ENCODE measurements at places on chromosomes 1 and 21.

DNA sequence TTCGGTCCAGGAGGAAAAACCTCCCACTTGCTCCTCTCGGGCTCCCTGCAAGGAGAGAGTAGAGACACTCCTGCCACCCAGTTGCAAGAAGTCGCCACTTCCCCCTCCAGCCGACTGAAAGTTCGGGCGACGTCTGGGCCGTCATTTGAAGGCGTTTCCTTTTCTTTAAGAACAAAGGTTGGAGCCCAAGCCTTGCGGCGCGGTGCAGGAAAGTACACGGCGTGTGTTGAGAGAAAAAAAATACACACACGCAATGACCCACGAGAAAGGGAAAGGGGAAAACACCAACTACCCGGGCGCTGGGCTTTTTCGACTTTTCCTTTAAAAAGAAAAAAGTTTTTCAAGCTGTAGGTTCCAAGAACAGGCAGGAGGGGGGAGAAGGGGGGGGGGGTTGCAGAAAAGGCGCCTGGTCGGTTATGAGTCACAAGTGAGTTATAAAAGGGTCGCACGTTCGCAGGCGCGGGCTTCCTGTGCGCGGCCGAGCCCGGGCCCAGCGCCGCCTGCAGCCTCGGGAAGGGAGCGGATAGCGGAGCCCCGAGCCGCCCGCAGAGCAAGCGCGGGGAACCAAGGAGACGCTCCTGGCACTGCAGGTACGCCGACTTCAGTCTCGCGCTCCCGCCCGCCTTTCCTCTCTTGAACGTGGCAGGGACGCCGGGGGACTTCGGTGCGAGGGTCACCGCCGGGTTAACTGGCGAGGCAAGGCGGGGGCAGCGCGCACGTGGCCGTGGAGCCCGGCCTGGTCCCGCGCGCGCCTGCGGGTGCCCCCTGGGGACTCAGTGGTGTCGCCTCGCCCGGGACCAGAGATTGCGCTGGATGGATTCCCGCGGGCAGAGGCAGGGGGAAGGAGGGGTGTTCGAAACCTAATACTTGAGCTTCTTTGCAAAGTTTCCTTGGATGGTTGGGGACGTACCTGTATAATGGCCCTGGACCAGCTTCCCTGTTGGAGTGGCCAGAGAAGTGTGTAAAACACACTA, 45.3 kb downstream of the MRPL39 start:
- DNase-seq, result peak; percentile 11

DNA sequence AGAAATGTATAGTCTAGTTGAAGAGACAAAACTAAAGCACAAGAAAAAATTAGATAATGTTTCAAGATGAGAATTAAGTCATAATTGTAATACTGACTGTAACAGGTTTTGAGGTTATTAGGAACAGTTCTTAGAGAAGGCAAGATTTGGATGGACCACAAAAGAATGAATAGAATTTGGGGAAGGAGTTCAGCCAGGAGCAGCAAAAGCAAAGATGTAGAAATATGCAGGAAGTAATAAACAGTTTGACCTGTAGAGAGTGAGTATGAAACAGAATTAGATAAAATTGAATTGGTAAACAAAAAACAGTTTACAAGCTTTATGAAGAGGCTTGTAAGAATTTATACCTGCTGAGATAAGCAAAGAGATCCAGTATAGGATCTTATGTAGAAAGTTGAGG, 16.3 kb downstream of the VPS45 start:
- no peak for DNase-seq

GRCh38 chr1:93255222-93256079, 74.9 kb downstream of the CCDC18 start:
- DNase-seq, result no peak

- DNase-seq, result no peak
These were observed 2.5 kb upstream of the MYBPHL start for GRCh38 chr1:109309347-109309746.

DNA sequence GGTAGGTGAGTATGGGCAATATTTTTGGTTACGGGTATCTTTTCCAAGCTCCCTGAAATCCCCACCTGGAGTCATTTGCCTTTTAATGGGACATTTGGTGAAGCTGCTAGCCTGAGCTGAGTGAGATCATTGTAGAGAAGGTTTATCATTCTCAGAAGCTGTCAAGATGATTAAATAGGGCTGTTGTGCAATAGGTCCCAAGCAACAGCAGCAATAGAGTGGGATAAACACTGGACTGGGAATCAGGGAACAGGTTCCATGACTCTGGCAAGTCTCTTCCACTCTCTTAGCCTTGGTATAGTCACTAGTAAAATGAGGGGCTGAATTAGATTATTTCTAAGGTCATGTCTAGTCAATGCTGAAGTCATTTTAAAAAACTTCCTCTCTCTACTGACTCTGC, 30.3 kb upstream of the FAM78B start:
- DNase-seq, result no peak

DNA sequence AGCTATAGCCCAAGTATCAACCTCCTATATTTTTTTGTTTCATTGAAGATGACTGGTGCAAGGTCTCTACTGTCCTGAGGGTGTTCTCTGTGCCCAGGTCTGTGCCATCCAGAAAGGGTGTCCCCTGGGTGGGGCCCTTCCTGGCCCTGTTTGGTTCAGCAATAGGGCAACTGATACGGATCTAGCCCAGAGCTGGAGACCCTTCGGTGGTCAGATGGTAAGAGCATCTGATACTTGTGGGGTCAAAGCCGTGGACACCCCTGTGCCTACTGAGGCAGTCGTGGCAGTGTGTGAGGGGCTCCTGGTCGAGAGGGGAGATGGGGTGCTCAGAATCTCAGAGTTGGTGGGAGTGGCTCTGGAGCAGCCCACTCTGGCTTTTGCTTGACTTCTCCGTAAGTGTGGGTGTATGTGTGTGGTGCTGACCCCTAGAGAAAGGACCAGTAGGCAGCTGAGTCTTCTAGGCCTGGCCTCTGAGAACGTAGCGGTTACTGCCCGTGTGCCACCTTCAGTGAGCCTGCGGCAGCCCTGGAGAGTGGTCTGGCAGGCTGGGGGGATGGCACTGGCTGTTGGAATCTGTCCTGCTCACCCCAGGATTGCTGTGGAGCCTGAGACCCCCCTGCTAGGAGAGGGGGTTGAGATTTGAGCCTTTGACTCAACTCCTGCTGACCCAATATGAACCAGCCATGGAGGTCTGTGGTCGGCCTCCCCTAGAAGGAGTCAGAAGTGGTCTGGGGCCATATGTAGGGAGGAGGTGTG, 2.7 kb downstream of the AMPD2 start:
- DNase-seq, result no peak

GRCh38 chr1:164637461-164638375, 78.7 kb downstream of the PBX1 start:
- DNase-seq, result no peak

GRCh38 chr1:101996825-101997465, at the start of gene OLFM3:
OLFM3 (minus strand) TSS chr1:101996926.
- peak; percentile 39 for DNase-seq

GRCh38 chr1:214310777-214311690, 30.1 kb downstream of the SMYD2 start:
- no peak for DNase-seq

GRCh38 chr1:72763481-72763880, 481.1 kb upstream of the NEGR1 start:
- no peak for DNase-seq

DNA sequence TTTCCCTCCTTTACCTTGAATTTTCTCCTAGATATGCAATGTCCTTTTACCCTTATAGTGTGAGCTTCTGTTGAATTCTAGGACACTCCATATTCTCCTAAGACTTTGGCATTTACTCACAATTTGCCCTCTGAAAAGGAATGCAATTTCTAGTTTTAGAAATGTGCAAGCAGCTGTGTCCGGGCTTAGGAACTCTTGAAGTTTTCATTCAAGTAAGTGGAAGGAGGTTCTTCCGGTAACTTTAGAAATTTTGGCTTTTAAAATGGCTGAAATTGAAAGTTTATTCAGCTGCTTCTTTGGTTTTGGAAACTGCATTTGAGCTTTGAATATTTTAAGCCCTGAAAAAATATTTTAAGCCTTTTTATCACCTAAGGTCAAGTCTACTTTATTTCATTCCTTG, 56.3 kb downstream of the DPH5 start:
- no peak for DNase-seq

- DNase-seq, result no peak
These were observed 163.0 kb downstream of the KAZN start for GRCh38 chr1:14761291-14762153.

GRCh38 chr1:209774592-209774991, 9.8 kb downstream of the C1orf74 start:
- DNase-seq, result no peak

Measured in iPS DF 6.9 (cell line).